Stimulated activated CD4-positive, alpha-beta T cell treated with anti-CD3 and anti-CD28 coated beads, Interleukin-1b, Interleukin-23, amount 100 ng/mL, for 1 hour (primary cell): ENCODE measurements at places on chromosomes 6 and 20.

- DNase-seq = no peak
These were observed 41.3 kb upstream of the IL20RA start for GRCh38 chr6:137086031-137086430.

DNA sequence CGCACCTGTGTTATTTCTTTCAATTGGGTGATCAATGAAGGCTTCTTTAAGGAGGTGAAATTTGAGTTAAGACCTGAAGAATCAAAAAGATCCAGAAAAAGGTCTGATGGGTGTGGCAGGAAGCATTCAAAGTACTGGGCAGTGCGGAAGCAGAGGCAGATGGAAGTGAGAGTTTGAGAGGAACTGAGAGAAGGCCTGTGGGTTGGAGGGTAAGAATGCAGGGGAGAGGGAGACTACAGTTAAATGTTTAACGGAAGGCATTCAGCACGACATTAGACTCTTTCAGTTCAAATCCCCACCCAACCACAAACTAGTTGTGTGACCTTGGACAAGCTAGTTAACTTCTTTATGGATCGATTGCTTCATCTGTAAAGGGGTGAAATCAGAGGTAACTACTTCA lies 50.5 kb upstream of the GCM1 start:
- DNase-seq = no peak

DNA sequence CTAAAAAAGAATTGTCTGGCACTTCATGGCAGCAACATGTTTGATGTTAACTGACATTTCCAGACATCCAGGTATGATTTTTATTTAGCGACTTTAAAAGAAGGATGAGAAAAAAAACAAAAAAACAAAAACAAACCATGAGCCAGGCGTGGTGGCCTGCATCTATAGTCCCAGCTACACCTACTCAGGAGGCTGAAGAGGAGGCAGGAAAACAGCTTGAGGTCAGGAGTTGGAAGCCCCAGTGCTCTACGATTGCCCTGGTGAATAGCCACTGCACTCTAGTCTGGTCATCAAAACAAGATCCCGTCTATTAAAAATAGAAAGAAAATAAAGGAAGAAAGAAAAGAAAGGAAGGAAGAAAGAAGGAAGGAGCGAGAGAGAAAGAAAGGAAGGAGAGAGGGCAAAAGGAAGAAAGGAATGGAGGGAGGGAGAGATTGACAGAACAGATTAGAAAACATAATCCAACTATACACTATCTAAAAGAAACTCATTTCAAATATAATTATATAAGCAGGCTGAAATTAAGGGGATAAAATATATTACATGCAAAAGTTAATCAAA lies 141.6 kb downstream of the TRIM27 start:
- DNase-seq = no peak

GRCh38 chr6:116090251-116090650 lies 10.4 kb upstream of the NT5DC1 start:
- no peak for DNase-seq

- no peak for DNase-seq
These were observed 49.7 kb upstream of the CITED2 start for GRCh38 chr6:139423971-139424667.

DNA sequence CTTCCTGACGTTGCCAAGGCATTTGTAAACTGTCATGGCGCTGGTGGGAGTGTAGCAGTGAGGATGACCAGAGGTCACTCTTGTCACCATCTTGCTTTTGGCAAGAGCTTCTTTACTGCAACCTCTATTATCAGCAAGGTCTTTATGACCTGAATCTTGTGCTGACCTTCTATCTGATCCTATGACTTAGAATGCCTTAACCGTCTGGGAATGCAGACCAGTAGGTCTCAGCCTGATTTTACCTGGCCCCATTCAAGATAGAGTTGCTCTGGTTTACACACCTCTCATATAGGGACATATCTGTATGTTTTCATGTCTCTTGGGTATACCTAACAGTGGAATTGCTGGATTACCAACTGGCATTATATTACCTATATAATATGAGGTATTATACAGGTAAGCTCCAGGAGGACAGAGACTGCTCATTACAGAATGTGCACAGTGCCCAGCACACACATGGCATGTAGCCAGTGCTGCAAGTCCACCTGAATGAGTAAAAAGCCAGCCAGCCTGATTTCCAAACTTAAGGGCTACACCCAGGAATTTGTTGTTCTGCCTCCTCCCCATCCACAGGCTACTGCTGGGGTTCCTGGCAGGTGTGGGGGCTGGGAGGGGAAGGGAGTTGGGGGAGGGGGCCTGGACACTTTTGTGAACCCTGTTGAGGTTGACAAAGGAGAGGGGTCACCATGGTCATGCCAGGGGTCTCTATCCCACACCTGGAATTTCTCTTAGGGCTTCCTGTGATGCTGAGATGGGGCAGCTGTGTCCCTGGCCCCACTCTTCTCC lies 35.2 kb upstream of the BLCAP start:
- DNase-seq = no peak

GRCh38 chr6:47303861-47304260 lies 5.8 kb downstream of the TNFRSF21 start:
- no peak for DNase-seq

GRCh38 chr20:50286609-50287008 lies 96.0 kb downstream of the CEBPB start:
- no peak for DNase-seq

- no peak for DNase-seq
These were observed 4.0 kb downstream of the FLOT1 start for GRCh38 chr6:30738532-30738931.

DNA sequence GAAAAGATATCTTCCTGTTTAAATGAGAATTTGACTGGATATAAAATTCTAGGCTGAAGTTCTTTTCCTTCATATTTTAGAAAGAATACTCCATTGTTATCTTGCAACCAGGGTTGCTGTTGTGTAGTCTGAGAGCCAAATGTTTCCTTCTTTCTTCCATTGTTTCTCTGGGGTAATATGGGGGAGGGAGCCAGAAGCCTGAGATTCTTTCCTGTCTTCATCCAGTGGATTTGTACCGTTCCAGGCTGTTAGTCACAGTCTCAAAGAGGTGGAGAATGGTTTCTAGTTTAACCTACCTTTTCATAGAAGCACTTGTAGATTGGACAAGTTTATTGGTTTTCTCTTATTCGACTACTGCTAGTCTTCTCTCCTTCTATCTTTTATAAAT lies 6.1 kb upstream of the ULBP3 start:
- DNase-seq = no peak

GRCh38 chr6:153084393-153084792 lies 46.7 kb downstream of the RGS17 start:
- no peak for DNase-seq

GRCh38 chr6:119856136-119856535 lies 506.6 kb upstream of the MAN1A1 start:
- no peak for DNase-seq

- DNase-seq = no peak
These were observed 1.1 kb upstream of the BNIP5 start for GRCh38 chr6:36337814-36338213.

GRCh38 chr6:118648866-118649554 lies 2.4 kb downstream of the CEP85L start:
- DNase-seq = no peak

- DNase-seq = no peak
These were observed 199.3 kb upstream of the FLRT3 start for GRCh38 chr20:14536738-14537137.

- DNase-seq = no peak
These were observed 142.0 kb downstream of the FAM83B start for GRCh38 chr6:54988576-54988975.

DNA sequence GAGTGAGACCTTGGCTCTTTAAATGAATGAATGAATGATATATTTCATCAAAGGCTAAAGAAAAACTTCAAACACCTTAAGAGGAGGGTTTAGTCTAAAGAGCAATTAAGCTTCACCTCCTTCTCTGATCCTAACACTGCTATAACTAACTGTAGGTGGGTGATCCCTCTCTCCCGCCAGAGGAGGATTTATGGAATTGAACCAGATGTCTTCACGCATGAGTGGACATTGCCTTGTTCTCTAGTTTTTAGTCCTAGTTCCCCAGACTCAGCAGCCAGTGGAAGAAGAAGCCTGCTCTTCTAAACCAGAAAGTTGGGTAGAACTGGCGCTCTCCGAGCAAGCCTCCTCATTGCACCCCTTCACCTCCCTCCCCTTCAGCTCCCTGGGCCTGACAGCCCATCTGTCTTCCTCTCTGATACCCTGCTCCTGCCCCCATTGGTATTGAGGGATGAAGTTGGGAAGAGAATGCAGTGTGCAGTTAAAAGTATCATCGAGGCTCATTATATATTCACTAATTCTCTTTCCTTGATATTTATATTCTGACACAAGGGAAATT lies 142.7 kb downstream of the ARID1B start:
- DNase-seq = no peak

GRCh38 chr20:24460712-24461111 lies 8.7 kb upstream of the SYNDIG1 start:
- no peak for DNase-seq

DNA sequence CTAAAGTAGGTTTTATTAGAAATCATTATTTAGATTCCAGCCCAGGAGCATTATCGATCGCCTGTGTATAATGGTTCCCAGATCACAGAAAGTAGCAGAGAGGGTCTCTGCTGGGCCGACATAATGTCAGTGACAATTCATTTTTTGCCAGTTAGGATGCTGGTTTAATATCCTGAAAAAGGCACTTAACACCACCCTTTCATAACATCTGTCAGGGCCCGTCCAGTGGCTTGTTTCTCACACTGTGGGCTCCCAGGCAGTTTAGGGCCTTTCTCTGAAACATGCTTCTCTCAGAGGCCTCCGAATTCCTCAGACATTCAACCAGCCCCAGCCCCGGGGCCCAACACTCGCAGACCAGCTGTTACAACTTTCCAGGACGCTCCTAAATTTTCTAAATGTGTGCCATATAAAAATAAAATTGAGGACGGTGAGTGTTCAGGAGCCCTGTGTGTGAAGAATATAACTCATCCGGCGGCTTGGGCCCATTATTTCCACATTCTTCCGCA lies 108.6 kb upstream of the EYA4 start:
- no peak for DNase-seq

DNA sequence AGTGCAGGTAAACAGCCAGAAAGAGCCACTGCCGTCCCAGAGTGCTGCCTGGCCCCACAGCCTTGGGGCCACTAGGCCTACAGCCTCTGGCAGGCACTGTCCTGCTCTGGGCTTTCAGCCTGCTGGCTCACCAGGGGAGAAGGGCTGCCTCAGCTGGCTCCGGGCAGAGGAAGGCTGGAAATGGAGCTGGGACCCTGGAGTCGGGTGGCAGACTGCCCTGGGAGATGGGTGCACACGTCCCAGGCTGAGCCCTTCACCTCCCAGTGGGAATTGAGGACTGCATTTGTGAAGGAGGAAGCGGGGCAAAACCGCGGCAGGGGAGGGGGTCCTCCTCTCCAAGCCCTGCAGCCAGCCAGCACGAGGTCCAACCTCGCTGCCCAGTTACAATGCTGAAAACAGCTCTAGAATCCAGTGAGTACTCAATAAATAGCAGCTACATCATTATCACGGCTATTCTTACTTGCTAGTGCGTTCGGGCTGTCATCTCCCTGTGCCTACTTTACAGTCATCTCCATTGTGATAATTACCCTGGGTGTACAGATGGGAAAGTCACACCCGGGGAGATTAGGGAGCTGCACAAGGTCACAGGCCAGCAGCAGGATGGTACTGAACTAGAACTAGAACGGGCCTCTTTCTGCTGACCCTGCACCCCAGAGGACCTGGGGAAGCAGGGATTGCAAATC lies 13.1 kb downstream of the ACSS1 start:
- DNase-seq = no peak

DNA sequence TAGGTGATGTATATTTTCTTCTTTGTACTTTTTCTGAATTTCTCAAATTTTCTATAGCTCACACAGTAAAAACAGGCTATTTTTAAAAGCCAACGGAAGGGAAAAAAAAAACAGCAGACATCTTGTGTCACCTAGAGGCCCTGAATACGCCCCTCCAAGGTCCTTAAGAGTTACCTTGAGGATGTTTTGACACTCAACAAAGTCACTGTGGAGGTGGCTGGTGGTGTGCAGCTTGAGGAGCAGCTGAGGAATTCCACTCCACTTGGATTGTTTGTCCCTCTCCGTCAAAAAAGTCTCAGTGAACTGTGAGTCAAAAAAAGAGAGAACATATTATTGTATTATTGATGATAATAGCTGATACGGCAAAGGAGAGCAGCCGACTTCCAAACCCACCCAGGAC lies 14.7 kb downstream of the TRPC4AP start:
- DNase-seq = no peak

DNA sequence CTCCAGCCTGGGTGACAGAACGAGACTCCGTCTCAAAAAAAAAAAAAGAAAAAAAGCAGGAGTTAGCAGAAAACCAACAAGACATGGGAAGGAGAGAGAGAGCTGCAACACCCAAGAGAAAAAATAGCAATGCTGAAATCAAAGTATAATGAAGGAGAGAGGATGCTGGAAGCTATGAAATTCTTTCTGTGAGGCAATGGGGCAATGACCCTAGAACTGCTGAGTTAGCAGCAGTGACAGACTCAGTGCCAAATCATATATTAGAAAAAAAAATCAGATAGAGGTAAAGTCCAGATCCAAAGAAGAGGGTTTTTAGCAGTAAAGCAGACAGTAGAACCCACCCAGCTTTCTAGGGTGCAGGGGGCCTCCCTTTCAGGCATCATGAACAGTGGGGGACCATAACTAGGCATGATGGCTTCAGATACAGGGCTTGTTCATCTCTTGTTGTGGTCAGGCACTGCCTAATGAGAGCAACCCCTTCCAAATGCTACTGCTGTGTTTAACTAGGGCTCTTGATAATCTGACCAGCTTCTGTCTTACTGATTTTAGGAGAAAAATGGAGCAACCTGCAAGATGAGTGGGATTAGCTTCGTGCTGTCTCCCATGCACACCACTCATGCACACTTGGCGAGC lies 26.9 kb downstream of the SLC17A2 start:
- DNase-seq = no peak

DNA sequence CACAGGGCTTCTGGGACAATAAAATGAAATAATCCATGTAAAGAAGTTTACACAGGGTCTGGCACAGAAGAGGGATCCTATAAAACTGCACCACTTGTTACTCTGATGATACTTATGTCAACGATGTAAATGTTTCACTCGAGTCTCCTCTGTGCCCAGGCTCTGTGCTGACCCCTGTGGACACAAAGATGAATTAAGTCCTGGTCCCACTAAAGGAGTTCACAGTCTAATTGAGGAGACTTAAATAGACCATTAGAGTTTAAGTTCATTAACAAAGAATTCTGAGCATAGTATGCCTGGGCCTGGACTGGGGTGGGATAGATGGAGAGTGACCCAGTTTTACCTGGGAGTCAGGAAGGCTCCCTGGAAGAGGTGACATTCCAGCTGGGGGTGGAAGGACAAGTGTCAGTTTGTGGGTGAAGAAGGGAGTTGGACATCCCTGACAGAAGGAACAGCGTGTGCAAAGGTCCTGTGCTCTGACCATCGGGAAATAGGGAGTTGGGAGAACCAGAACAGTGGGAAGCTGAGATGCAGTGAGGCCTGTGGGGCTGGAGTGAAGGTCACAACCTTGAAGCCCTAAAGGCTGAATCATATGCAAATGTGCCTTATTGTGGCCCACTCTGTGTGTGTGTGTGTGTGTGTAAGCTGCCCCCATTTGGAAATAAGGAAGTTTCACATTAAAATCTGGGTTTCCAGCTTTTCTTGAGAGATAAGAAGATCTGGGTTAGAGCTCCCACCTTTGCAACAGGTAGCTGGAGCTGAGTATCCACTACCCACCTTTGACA lies 1.1 kb downstream of the OCSTAMP start:
- no peak for DNase-seq

GRCh38 chr20:15546525-15547023 lies 1026.7 kb downstream of the KIF16B start:
- DNase-seq = no peak

- no peak for DNase-seq
These were observed 11.7 kb downstream of the HCK start for GRCh38 chr20:32063695-32064094.
